ENCODE measurements at places on chromosomes 6 and 20. TPM values are rescaled to one million over a fixed set of nuclear protein-coding genes. Genes with fewer than 3 reads are reported as not detected.

DNA sequence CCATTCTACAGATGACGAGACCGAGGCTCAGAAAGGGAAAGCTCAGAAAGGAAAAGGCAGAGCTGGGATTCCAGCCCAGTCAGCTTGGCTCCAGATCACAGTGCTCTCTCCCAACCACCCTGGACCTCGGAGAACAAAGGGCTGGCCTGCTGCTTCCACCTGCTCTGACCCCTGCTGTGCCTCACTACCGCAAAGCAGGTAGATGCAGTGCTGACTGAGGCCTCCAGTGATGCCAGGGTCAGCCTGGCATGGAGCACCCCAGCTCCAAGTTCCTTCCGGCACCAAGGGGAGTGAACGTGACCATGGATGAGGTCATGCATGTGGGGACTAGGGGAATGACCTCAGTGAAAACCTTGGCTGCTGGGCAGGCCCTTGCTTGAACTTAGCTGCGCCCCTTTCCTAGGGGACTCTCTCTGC lies 20.7 kb upstream of the TLDC2 start:
- H3K4me3 ChIP-seq = no peak overlapping the region
- peaks cover 11% of the 10 kb centered on the region for H3K36me3 ChIP-seq
- DNase-seq = no peak
- H3K4me1 ChIP-seq = peaks cover 10% of the 10 kb centered on the region
- H3K27ac ChIP-seq = no peak overlapping the region

The CFAP206 gene
- total RNA-seq = not detected

The SLC17A9 gene
- total RNA-seq = 0.17 TPM

DNA sequence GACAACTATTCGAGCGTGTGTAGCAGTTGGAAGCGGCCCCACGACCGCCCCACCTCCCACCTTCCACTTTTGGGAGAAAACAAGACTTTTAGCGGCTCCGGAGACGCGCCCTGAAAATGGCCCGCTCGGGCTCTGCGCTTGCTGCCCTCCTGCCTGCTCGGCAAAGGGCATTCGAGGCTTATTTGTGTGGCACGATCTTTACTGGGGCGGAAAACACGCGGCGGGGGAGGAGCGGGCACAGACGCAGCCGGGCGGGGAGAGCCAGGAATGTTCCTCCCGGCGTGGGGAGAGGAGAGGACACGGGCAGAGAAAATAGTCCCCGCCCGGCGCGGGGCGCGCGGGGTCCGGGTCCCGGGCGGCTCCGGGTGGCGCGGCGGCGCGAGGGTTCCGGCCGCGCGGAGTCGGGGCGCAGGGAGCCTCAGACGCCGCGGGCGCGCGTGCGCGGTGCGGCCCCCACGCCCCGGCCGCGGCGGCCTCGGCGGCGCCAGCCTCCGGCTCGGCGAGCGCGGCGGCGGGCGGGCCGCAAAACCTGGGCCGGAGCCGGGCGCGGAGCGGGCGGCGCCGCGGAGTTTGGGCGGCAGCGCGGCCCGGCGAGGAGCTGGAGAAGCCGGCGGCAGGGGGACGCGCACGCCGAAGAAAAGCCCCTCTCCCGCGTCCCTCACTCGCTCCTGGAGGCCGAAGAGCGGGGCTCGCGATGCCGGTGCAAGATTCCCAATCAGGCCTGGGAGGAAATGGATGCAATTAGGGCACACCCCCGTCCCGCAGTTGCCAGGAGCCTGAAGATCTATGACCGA lies 90.0 kb upstream of the ARID1B start:
- peaks cover 5% of the 10 kb centered on the region for H3K4me1 ChIP-seq
- H3K27me3 ChIP-seq = no peaks in the 10 kb centered on the region
- H3K4me3 ChIP-seq = peak overlapping the region; percentile 64
- H3K36me3 ChIP-seq = no peaks in the 10 kb centered on the region
- peak overlapping the region; percentile 96 for H3K27ac ChIP-seq
- DNase-seq = peak; percentile 91

- H3K4me1 ChIP-seq = peaks cover 3% of the 10 kb centered on the region
- H3K27ac ChIP-seq = no peak overlapping the region
- no peak overlapping the region for H3K4me3 ChIP-seq
- peaks cover 55% of the 10 kb centered on the region for H3K27me3 ChIP-seq
Measured at GRCh38 chr20:61352346-61353260, 100.5 kb downstream of the CDH4 start.

- DNase-seq = peak; percentile 84
- H3K4me3 ChIP-seq = no peak overlapping the region
Measured at GRCh38 chr6:14066782-14067406, 50.7 kb upstream of the CD83 start.

GRCh38 chr6:121603486-121603885 lies 168.0 kb downstream of the GJA1 start:
- no peak overlapping the region for H3K4me3 ChIP-seq
- H3K27me3 ChIP-seq = no peaks in the 10 kb centered on the region
- no peak overlapping the region for H3K27ac ChIP-seq
- no peaks in the 10 kb centered on the region for H3K36me3 ChIP-seq

DNA sequence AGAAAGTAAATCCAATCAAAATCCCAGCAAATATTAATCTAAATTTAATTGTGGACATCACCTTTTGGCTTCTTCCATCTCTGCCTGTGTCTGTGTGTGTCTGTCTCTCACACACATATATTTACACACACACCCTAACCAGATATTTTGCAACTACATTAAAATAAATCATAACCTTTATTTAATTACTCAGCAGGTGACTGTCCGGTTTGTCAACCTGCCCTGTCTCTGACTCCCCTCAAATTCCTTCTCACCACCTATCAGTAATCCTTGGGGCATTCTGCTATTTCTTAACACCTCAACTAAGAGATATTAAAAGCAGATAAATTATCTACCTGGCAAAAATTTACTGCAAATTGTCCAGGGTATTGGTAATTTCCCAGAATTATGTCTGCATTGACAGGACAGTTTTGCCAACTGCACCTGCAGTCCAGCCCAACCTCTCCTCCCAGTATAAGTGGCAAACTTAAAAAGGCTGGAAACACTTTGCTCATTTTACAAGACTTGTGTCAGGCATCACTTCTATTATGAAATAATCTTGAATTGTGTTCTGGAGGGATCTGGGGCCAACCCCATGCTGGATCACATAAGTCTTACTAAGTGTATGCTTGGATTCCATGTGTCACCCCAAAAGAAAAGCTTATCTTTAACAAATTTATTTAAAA lies 216.1 kb downstream of the GMDS start:
- no peak overlapping the region for H3K27ac ChIP-seq
- H3K27me3 ChIP-seq = no peaks in the 10 kb centered on the region
- no peaks in the 10 kb centered on the region for H3K36me3 ChIP-seq
- H3K4me1 ChIP-seq = peaks cover 44% of the 10 kb centered on the region
- no peak for DNase-seq

The CRYBG1 gene
- total RNA-seq = 2.9 TPM

GRCh38 chr6:53199156-53199555 lies 50.5 kb upstream of the GCM1 start:
- H3K4me3 ChIP-seq = no peak overlapping the region
- H3K27ac ChIP-seq = no peak overlapping the region
- H3K36me3 ChIP-seq = no peaks in the 10 kb centered on the region
- H3K27me3 ChIP-seq = no peaks in the 10 kb centered on the region
- no peak for DNase-seq
- no peaks in the 10 kb centered on the region for H3K4me1 ChIP-seq

The ANKRD6 gene
- total RNA-seq = 36.4 TPM

- H3K27me3 ChIP-seq = no peaks in the 10 kb centered on the region
Measured at GRCh38 chr6:45991189-45991588, 24.5 kb downstream of the CLIC5 start.

GRCh38 chr6:114342826-114343781 lies at the start of gene HS3ST5:
HS3ST5 (minus strand) TSS chr6:114343023; CDS start chr6:114062845, 280,178 bp downstream.
- H3K4me1 ChIP-seq = peaks cover 10% of the 10 kb centered on the region
- DNase-seq = peak; percentile 23
- peak within 1 kb of the TSS; percentile 38 for H3K4me3 ChIP-seq
- no peaks in the 10 kb centered on the region for H3K36me3 ChIP-seq
- H3K27me3 ChIP-seq = peaks cover 78% of the 10 kb centered on the region

- no peak for DNase-seq
- no peaks in the 10 kb centered on the region for H3K36me3 ChIP-seq
- H3K4me3 ChIP-seq = no peak overlapping the region
- H3K27me3 ChIP-seq = peaks cover 9% of the 10 kb centered on the region
Measured at GRCh38 chr6:159916752-159917151, 26.0 kb downstream of the MAS1 start.

DNA sequence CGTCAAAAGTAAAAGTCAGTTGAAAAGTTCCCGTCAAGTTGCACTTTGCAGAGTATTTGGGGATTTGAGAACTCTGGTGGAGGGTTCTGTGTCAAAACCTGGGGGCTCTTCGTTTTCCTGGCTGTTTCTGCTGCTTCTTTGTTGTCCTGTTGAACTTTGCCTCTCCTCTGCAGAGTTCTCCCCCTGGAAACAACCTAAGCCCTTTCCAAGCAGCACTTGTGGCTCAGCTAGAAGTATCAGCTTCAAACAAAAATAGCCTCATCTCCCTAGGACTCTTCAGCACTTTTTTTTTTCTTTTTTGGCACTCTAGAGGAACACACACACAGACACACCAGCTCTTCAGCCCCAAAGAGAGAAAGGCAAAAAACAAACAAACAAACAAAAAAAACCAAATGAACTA lies at the start of gene TRDN:
Gene TRDN (minus strand): TSS at position 169 of the 400 bp plus-strand sequence. CDS start 175 bp downstream, outside the sequence.
- no peak for DNase-seq
- no peak within 1 kb of the TSS for H3K27ac ChIP-seq
- H3K4me3 ChIP-seq = no peak within 1 kb of the TSS
- H3K4me1 ChIP-seq = peaks cover 6% of the 10 kb centered on the region

GRCh38 chr6:125267806-125268523 lies 33.8 kb downstream of the HDDC2 start:
- H3K27ac ChIP-seq = no peak overlapping the region
- H3K36me3 ChIP-seq = no peaks in the 10 kb centered on the region
- DNase-seq = no peak

GRCh38 chr6:146968041-146968760 lies 236.0 kb upstream of the STXBP5 start:
- no peaks in the 10 kb centered on the region for H3K27me3 ChIP-seq
- H3K27ac ChIP-seq = no peak overlapping the region
- H3K4me3 ChIP-seq = no peak overlapping the region

DNA sequence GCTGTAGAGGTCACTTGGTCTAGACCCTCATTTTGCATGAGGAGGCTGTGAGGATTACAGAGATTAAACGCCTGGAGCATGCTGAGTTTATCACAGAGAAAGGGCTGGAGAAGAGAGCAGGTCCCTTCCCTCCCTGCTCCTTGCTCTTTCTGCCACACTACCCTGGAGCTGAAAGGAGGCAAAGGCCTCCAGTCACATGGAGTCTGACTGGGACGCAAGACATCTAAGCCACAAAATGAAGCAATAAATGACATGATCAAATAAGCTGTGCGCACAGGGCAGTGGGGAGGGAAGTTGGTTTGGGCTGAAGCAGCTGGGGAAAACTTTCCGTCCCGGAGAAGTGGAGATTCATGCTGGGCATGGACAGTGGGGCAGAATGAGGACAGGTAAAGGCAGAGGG lies 33.3 kb downstream of the ATXN1 start:
- H3K27ac ChIP-seq = no peak overlapping the region
- DNase-seq = no peak
- no peaks in the 10 kb centered on the region for H3K27me3 ChIP-seq
- peaks cover 80% of the 10 kb centered on the region for H3K4me1 ChIP-seq
- H3K4me3 ChIP-seq = no peak overlapping the region

DNA sequence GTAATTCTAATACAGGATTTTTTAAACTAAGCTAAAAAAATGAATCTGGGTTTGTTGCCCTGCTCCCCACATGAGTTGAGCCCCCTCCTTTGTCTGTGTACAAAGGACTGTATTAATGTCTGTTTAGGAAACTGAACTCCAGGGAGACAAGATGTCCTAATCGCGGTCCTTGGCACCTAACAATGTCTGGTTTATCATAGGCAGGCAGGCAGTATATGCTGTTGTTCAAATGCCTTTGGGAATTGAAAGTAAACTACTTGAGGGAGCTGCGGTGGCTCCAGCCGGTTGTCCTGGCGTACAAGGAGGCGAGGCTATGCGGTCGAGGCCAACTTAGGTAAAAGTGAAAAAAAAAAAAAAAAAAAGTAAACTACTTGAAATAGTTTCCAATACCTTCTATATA lies 98.5 kb downstream of the TULP4 start:
- H3K4me1 ChIP-seq = peaks cover 53% of the 10 kb centered on the region
- no peaks in the 10 kb centered on the region for H3K36me3 ChIP-seq
- no peak overlapping the region for H3K27ac ChIP-seq
- H3K27me3 ChIP-seq = no peaks in the 10 kb centered on the region

DNA sequence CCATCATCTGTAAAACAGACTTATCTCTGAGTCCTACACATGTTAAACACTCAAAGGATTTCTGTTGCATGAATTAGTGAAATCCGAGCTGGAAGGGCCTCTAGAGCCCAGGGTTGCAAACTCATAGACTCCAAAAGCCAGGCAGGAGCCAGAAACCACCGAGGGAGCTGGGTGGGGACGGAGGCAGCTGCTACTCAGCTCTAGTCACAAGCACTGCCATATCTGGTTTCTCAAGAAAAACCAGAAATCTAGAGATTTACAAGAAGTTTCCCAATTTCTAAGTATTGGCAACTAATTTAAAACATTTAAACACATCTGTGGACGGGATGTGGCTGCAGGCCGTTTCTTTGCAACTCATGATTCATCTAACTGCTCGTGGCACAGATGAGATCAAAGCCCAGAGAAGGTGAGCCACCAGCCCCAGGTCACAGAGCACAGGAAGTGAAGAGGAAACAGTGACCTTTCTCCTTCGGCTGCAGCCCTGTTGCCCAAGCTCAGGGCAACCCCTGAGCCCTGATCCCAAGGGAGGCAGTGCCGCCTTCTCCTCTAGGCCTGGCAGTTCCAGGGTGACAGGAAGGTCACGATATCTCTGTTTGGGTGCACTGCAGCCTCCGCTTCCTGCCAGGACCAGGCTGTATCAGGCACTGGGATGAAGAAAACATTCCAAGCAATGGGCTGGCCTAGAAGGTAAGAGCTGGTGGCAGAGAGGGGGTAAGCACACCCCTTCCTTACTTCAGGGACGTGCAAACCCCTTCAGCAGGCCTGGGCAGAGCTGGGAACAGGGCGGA lies 26.4 kb upstream of the PTGIS start:
- no peaks in the 10 kb centered on the region for H3K36me3 ChIP-seq
- H3K27me3 ChIP-seq = no peaks in the 10 kb centered on the region
- H3K4me1 ChIP-seq = no peaks in the 10 kb centered on the region
- no peak overlapping the region for H3K27ac ChIP-seq
- DNase-seq = no peak

The ISM1 gene
- not detected for total RNA-seq

The IDH3B gene
- total RNA-seq = 146 TPM

- H3K36me3 ChIP-seq = no peaks in the 10 kb centered on the region
- H3K27ac ChIP-seq = no peak overlapping the region
- H3K4me3 ChIP-seq = no peak overlapping the region
- DNase-seq = no peak
- H3K27me3 ChIP-seq = no peaks in the 10 kb centered on the region
Measured at GRCh38 chr6:84804720-84805119, 40.3 kb upstream of the TBX18 start.

DNA sequence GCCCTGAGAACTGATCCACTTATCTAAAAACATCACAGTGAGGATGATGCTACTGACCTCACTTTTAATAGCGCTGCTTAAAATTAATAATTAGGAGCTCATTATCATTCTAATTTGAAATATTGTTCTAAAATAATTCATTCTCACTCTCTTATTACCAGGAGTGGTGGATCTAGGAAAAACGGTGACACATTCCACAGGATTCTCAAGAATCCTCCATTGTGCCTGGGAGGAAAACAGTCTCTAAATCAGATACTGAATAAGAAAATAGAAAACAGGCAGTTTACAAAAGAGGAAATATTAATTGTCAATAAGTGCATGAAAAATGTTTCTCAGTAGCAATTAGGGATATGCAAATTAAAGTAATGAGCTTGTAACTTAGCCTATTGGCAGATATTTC lies 187.4 kb downstream of the TENT5A start:
- no peaks in the 10 kb centered on the region for H3K36me3 ChIP-seq
- no peaks in the 10 kb centered on the region for H3K4me1 ChIP-seq
- no peak overlapping the region for H3K27ac ChIP-seq
- H3K4me3 ChIP-seq = no peak overlapping the region

Measured in A673 (cell line).